NCI-H1930 (cell line): ENCODE measurements at places on chromosomes 4 and X.

GRCh38 chrX:15310117-15310516 is 5.3 kb downstream of the ASB11 start:
- peak; percentile 13 for DNase-seq

DNA sequence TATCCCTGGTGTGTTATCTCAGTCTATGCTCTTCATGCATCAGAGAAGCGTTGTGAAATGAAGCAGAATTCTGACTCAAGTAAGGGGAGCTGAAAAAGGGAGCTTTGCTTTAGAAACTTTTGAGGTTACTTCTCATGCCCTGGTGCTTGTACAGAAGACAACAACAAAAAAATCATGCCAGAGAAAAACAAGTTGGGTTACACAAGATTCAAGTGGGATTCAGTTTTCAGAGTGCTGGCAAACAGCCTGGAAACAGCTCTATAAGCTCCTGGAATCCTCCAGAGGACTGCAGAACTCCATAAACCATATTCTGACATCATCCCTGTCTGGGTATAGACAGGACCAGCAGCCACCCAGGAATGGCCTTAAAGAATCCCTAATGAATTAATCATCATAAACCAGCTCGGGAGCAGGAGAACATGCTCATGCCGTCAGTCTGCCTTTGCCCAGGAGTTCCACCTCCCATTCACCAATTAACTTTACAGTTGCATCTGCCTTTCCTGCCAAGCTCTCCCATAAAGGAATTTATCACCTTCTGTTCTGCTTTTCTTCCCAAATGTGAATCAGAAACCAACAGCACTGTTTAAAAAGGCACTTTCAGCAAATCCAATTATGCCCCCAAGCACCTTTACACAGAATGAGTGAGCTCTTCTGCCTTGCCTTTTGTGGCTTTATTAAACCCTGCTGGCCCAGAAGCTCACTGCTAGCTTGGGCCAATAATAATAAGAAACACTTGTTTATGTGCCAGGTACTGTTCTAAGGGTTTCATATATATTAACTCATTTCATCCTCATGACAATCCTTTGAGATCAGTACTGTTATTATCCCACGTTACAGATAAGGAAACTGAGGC is 54.5 kb upstream of the FBXW7 start:
- DNase-seq = no peak

GRCh38 chrX:109974906-109975655 is 27.8 kb upstream of the TMEM164 start:
- no peak for DNase-seq

- no peak for DNase-seq
These were observed 69.3 kb upstream of the FAM241A start for GRCh38 chr4:112075906-112076305.

- no peak for DNase-seq
These were observed 22.0 kb downstream of the CXCL8 start for GRCh38 chr4:73762409-73762808.

DNA sequence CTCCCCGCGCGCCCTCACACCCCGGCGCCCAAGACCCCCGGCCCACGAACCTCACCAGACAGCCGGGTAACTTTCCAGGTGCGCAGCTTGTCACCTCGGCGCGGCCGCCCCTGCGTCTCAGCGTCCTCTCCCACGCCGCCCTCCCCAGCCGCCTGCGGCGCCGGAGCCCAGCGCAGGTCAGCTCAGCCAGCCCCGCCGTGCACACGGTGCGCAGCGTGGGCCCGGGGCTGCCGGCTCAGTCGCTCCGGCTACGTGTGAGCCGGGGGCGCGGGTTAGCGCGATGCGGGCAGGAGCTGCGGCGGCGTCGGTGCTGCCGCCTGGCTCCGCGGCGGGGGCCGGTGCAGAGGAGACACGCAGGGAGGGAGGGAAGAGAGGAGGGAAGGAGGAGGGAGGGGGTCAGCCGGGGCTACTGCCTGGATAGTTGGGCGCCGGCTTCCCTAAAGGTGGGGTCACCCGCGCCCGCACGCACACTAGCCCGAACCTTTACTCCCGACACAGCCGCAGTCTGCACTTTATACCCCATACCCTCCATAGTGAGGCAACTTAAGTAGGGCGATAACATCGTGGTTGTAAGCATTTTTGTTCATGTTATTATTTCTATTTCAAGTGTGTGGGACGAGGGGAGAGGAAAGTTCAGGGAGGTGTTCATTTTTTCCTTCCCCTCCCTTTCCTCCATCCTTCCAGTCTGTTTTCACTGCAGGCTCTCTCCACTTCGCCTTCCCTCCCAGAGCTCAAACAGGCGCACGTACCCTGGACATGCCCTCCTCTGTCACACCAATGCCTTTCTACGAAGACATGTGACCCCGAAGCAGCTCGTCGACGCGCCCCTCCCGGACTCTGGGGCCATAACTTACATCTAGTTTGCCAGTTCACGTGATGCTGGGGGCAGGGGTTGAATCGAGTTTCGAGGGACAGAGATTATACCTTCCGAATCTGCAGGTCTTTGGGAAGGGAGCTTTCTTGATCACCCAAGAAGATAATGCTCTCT is at the start of gene PRKG2:
Gene PRKG2, minus strand, starts transcription at position 342 of the 988 bp plus-strand sequence. CDS start 10,175 bp downstream, outside the sequence.
- DNase-seq = no peak

GRCh38 chr4:100848841-100849240 is 331.0 kb upstream of the EMCN start:
- DNase-seq = no peak

GRCh38 chr4:139458999-139459398 is 5.1 kb downstream of the RAB33B start:
- no peak for DNase-seq

- DNase-seq = no peak
These were observed 1454.8 kb downstream of the RPA4 start for GRCh38 chrX:98338544-98338943.

DNA sequence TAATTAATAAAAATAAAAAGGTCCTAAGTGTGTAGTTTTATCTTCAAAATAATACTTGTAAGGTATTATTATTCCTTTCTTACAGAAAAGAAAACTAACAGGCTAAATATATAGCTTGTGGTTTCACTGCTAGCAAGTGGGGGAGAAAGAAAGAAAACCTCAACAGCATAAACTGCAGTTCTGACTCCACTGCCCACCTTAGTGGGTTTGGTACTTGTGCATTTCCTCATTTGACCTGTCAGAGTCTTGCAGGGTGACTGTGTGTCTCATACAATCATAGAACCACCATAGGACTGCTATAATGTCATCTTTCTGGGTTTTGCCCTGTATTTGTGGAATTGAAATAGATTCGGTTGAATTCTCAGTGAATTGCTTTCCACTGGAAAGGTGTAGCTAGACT is 94.7 kb upstream of the PUDP start:
- DNase-seq = no peak

- DNase-seq = no peak
These were observed 286.4 kb downstream of the PRDM5 start for GRCh38 chr4:120636120-120636630.

GRCh38 chrX:132443196-132444135 is 45.4 kb downstream of the MBNL3 start:
- no peak for DNase-seq

- DNase-seq = no peak
These were observed 8.3 kb downstream of the GPR82 start for GRCh38 chrX:41732260-41732659.

DNA sequence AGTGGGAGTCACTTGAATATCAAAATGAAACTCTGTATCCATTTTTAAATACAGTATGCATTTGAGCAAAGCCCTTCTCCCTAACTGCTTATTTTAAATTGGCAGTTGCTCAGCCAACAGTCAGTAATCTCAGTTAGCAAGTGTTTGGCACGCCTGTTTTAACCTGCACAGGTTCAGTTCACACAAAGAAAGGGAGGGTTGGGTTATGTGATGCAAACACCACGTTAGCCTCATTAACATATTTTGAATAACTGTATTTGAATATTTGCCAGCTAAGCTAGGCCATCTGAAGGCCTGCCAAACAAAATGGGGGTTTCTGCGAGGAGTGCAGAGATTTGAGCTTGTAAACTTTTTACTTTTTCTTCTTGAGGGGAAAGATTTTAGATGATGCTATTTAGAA is 19.8 kb downstream of the GAB1 start:
- no peak for DNase-seq

DNA sequence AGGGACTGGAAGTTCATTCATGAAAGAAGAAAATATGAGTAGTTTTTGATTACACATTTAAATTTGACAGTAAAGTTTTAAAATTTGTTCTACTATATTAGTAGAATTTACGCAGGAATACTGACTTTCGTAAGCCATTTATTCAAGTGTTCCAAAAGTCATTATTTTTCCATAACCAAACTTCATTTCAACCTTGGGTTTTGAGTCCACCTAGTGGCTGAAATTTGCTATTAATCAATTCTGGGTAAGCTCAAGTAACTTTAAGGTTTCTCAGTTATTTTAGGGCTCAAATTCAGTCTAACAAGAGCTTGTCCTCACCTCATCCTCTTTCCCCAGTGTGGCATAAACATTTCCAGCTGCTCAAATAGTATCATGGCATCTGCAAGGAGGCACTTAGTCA is 175.4 kb downstream of the SH3BGRL start:
- no peak for DNase-seq

- no peak for DNase-seq
These were observed 210.9 kb downstream of the FRMPD4 start for GRCh38 chrX:12349201-12349600.

DNA sequence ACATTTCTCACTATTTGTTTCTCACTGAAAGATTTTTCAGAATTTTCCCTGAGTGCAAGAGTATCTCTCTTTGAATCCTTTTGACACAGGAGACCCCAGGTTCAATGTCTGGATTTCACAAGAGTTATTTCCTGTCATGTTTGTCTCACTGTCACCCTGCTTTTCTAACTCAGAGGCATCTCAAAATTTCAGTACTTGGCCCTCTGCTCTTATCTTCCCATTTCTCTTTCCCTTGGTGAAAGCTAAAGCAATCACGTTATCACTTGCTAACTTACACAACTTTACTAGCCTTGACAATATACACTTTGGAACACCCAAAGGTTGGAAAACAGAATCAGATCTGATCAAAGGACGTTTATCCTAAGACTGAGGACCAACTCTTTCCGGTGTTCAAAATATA is 17.3 kb downstream of the IGSF1 start:
- no peak for DNase-seq
